Amniotic epithelial cell (primary cell): ENCODE measurements at places on chromosomes 2 and 18.

DNA sequence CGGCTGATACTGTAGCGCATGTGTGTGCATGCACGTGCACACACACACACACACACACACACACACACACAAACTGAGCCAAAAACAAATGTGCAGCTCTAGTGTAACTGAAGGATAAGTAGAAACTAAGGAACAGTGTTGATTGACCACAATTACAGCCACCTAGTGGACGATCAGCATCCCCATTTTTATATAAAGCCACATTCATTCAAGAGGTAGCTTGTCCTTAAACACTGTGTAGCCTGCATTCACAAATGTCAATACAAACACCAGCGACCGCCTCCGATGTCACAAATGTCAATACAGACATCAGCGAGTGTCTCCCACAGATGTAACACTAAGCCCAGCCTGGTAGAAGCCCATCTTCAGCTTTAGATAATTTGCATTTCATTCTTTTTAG, 167.4 kb downstream of the PTGR3 start:
- DNase-seq, result peak; percentile 14

GRCh38 chr2:19988600-19988999, 1.3 kb downstream of the WDR35 start:
- peak; percentile 26 for DNase-seq

DNA sequence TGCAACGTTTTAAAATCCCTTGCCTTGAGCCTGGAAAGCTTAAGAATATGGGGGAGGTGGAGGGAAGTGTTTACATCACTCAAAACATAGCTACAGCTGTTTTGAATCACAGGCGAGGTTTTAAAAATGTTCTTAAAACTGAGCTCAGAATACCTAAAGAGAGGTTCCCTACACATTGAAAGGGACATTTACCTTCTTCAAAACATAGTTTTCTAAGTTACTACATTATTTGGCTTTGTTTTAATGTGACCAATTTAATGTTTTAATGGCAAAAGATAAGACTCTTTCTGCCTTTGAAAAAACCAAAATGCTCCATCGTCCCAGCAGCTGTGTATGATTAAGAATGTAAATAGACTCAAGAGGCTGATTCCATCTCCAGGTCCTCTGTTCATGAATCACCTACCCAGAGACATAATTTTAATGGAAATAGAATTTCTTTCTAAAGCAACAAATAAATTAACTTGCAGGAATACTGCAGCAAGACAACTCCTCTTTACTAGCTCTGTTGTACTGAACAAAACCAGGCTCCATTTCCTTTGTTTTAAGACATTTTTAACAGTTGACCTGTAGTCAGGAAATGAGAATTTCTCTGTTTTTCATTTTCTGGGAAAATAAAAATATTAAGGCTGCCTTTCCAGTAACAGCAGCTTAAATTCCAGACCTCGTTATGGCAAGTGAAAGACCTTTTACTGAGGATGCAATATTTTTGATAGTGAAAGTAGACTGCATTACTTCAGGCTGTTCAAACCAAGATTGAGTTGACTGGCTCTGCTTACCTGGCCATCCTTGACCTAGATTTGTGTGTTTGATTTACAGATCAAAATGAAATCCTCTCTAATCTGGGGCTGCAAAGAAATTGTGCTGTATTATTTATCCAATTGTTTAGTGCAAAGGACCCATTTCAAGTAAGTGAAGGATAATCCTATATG, 33.7 kb upstream of the WDR75 start:
- peak; percentile 83 for DNase-seq

DNA sequence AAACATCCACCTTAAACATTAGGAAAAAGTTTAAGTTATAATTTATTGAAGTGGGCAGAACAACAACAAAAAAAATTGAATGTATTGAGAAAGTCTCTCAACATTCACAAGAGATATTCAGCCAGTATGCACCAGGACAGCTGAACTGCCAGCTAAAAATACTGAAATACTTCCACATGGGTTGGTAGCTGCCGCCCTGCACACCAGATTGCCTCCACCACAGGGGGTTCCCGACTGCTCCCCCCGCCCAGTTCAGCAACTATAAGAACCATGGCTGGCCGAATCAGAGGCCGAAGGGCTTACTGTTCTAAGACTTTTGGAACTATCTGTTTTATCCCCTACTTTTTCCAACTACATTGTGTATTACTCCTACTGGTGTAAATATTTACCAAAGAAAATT, 150.0 kb upstream of the LRP1B start:
- no peak for DNase-seq

DNA sequence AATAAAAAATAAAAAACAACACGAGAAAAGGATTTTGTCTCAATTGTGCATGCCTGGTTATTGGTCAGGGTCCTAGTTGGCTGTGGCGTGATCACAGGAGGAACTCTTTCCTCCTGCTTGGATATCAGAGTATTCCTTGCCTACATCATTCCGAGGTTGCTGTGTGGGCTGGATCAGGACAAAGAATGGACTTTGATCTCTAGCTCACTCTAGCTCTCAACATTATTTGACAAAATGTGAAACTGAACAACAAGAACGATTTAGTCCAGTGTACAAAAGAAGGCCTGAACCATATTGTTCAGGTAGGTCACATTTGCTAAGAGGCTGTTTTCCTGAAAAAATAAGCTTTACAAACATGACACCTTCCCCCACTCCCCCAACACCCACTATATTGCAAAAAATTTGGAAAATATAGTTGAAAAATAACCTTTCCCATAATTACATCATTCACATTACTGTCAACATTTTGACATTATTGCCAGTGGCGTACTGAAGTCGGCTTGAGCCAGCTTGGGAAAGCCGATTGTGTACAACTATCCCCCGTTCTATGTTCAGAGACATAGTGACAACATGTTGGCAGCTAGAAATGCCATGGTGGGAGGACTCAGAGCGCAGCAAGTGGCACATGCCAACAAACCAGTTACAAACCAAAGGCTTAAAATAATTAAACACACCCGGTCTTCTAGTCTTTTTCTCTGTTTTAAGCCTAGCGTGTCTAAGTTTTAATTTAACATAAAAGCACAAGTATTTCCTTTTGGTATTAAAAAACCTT, 179.0 kb downstream of the LPIN1 start:
- DNase-seq, result no peak

DNA sequence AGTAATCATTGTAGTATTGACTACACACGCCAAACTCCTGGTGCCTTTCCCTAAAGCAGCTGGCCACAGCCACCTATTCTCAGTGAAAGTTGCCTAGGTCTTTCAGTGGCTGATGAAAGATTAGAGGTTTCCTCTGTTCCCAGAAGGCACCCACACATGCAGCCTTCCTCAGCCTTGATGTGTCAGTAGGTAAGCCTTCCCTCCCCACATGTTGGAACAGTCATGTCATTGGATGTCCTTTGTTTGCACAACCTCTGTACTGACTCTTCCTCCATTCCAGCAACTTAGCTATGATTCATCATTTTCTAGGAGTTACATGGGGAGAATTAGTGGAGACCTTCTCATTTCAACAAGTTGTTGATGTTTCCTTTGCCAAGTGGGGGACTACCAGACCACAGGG, 630.8 kb upstream of the SLC39A10 start:
- DNase-seq, result no peak

GRCh38 chr2:143218621-143219020, 89.4 kb downstream of the ARHGAP15 start:
- no peak for DNase-seq

DNA sequence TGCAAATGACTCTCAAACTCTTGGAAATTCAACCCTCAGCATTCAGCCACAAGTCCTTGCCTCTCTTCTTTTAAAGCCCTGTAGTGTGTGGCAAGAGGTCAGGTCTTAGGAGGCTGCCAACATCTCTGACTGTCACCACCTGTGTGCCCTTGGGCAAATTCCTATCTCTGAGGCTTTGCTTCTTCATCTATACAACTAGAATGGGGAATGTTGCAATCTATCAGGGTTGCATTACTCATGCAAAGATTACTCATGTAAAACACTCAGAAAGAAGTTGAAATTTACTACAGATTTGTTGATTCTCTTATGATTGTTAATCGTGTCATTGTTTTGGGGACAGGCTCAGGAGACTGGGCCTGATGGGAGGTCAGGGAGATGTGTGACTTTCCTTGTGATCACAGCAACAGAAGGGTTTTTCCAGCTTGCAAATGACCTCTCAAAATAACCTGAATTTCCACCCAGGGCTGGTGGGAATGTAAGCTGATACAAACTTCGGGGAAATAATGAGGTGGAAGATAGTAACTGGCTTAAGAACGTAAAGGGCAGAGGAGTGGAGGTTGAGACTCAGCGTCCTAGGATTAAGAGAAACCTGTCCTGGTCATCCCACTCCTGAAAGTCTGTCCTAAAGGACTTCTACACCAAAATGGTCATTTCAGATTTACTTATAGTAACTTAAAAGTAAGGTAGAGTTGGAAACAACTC, 32.1 kb upstream of the SIGLEC15 start:
- DNase-seq, result peak; percentile 88

DNA sequence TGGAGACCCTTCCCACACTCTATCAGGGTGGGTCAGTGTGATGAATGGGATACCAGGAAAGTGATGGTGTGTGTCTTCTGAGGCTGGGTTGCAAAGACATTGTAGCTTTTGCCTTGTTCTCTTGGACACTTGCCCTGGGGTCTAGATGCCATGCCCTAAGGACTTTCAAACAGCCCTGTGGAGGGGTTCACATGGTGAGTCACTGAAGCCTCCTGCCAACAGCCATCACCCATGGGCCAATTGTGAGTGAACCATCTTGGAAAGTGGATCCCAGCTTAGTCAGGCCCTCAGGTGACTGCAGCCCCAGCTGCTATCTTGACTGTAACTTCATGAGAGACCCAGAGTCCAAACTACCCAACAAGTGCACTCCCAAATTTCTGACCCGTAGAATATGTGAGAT, 25.8 kb upstream of the IGFBP5 start:
- DNase-seq, result no peak

DNA sequence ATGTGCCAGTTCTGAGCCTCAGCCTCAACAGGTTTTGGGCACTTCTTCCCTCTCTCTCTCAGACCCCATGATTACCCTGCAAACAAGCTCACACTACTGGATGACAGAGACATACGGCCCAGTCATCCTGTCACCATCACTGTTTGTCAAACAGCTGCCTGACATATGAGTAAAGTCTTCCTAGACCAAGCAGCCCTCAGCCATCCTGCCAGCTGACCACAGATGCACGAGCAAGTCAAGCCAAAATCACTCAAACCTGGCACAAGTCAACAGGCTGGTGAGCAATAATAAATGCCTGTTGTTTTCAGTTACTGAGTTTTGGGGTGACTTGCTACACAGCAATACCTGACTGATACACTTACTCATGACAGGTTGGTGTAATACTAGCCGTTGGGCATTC, 75.5 kb upstream of the KLF7 start:
- no peak for DNase-seq

DNA sequence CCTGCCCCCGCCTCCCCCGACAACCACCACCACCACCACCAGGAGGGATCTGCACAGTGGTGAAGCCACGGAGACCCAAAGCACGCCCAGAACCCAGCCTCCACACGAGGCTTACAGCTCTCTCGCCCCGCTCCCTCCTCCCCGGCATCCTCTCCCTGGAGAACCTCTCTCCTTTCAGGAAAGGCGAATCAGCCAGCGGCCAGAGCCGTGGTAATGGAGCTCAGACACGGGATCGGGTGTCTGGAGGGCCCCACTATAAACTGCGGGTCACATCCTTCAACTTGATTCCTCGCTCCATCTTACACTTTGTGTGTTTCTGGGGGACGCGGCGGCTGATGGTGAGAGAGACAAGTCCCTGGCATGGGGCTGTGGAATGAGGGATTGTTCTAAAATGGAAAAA, 271.5 kb upstream of the SIX2 start:
- DNase-seq, result no peak

DNA sequence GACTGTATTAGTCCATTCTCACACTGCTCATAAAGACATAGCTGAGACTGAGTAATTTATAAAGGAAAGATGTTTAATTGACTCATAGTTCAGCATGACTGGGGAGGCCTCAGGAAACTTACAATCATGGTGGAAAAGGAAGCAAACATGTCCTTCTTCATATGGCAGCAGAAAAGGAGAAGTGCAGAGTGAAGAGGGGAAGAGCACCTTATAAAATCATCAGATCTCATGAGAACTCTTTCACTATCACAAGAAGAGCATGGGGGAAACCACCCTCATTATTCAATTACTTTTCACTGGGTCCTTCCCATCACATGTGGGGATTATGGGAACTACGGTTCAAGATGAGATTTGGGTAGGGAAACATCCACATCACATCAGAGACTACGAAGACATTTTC, 43.0 kb upstream of the CAVIN2 start:
- DNase-seq, result no peak

DNA sequence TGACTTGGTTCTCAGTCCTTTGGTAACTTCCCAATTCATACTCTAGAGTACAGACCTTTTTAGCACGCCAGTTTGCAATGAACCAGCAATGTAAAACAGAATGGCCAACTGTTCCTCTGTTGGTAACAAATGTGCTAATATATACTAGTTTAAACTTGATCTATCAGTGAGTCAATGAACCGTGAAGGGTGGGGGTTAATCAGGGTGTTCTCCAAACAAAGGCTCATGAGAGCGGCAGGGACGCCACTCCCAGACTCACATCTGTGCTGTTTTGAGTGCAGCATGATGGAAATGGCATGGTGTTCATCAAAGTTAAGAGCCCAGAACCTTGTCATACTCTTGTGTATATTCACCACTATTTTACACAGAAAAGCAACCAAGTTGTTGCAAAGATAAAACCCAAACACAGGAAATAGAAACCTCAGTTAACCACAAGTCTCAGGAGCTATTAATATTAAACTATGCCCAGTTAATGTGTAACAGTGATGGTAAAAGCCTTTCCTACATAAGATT, 70.3 kb downstream of the CERKL start:
- no peak for DNase-seq

DNA sequence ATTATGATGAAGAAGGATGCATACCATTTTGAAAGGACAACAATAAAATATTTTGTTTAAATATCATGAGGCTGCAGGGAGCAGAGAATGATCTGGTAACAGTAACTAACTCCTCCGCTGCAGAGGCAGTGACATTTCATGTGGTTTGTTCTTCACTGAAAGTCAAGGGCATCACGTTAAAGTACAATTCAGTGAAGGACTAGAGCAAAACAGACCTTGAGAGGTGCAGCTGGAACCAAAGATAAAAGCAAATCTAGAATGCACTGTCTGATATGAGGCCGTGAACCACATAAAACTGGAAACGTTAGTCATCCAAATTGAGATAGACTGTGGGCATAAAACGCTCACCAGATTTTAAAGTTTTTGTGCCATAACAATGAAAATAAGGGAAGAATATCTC, 522.9 kb upstream of the TNP1 start:
- DNase-seq, result peak; percentile 55

GRCh38 chr2:69703189-69703588, 38.7 kb upstream of the ANXA4 start:
- no peak for DNase-seq

- DNase-seq, result no peak
These were observed 67.0 kb downstream of the TSHZ1 start for GRCh38 chr18:75277610-75277928.

GRCh38 chr2:96305979-96306308, 598 bp upstream of the SNRNP200 start:
- DNase-seq, result no peak

GRCh38 chr2:37388074-37388473, 43.6 kb downstream of the QPCT start:
- peak; percentile 99 for DNase-seq

GRCh38 chr2:188328419-188328818, 36.7 kb downstream of the GULP1 start:
- no peak for DNase-seq
